Neural crest cell (in vitro differentiated cells): ENCODE measurements at places on chromosomes 2 and 18. TPM values are rescaled to one million over a fixed set of nuclear protein-coding genes. Genes with fewer than 3 reads are reported as not detected.

ASB18 gene
- not detected in 2 replicates for total RNA-seq

RAB6D gene
- 0.42 and 0.52 TPM in 2 replicates for total RNA-seq

PPIG gene
- 69.6 and 70.0 TPM in 2 replicates for total RNA-seq

FSHR gene
- not detected in 2 replicates for total RNA-seq

C2orf66 gene
- 0.23 TPM in 1 of 2 replicates, not detected in the other for total RNA-seq

GLI2 gene
- total RNA-seq = 48.8 and 49.1 TPM in 2 replicates

VWA3B gene
- total RNA-seq = not detected in 2 replicates

SAG gene
- not detected in 2 replicates for total RNA-seq

PGAP1 gene
- total RNA-seq = 45.1 and 48.2 TPM in 2 replicates

DSG1 gene
- total RNA-seq = not detected in 2 replicates

CASP8 gene
- 1.9 and 2.5 TPM in 2 replicates for total RNA-seq

IL1RN gene
- not detected in 2 replicates for total RNA-seq

CGREF1 gene
- total RNA-seq = 1.3 and 2.1 TPM in 2 replicates

ITGB6 gene
- not detected in 2 replicates for total RNA-seq

MTX2 gene
- 23.7 and 25.6 TPM in 2 replicates for total RNA-seq

CD8B2 gene
- not detected in 2 replicates for total RNA-seq

PROKR1 gene
- total RNA-seq = 0.09 and 0.16 TPM in 2 replicates

CD28 gene
- not detected in 2 replicates for total RNA-seq

NGEF gene
- total RNA-seq = 0.96 and 1.5 TPM in 2 replicates

ACMSD gene
- total RNA-seq = not detected in 2 replicates

CYRIA gene
- 10.2 and 11.1 TPM in 2 replicates for total RNA-seq

TMEM87B gene
- 6.2 and 7.8 TPM in 2 replicates for total RNA-seq

SRD5A2 gene
- not detected in 2 replicates for total RNA-seq

UGT1A4 gene
- not detected in 2 replicates for total RNA-seq

FMNL2 gene
- 54.9 and 55.3 TPM in 2 replicates for total RNA-seq

MFSD2B gene
- total RNA-seq = 0.47 and 0.61 TPM in 2 replicates

SLC16A14 gene
- 13.0 and 14.2 TPM in 2 replicates for total RNA-seq
